Stromal cell of bone marrow (primary cell): ENCODE measurements at places on chromosomes 4 and X.

GRCh38 chr4:121796283-121796682, 4.8 kb upstream of the EXOSC9 start:
- no peak for DNase-seq

GRCh38 chr4:183436417-183436816, 8.0 kb upstream of the CDKN2AIP start:
- DNase-seq = no peak

DNA sequence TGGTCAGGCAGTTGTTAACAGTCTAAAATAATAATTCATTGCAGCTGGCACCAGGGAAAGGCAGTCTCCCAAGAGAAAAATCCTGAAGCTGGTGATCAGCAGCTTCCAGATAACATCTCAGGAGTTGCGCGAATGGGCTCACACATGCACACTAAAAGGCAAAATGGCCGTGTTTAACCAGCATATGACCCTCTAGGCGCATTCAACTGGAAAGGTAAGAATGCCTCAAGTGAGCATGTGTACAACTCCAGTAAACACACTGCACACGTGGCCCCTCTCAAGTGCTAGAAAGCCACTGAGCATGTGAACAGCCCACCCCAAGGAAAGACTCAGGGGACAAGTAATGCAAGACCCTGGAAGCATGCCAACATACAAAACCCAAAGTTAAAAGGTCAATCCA, 33.1 kb downstream of the STPG2 start:
- no peak for DNase-seq

DNA sequence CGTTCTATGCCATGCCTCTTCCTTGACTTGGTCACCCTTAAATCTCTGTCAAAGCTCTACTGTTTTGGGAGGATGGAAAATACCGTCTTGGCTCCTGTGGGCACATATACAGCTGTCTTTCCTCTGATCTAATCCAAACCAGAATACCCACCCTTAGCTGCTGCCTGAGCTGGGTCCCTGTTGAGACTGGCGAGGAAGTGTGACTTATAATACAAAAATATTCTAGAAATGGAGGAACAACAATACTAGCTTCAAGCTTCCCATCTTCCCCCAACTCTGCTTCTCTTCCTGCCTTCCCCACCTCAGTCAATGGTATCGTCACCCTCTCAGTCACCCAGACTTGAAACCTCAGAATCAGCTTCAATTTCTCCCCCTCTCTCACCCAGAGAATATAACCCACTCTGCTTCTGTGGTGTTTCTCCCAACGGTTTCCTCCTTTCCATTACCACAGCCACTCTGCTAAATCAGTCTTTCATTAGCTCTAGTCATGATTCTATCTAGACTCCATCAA, 599 bp upstream of the IL2RG start:
- DNase-seq = no peak
